Mononuclear cell (primary cell): ENCODE measurements at places on chromosomes 11 and 22. TPM values are rescaled to one million over a fixed set of nuclear protein-coding genes. Genes with fewer than 3 reads are reported as not detected.

Gene ANO9
- total RNA-seq = 19.9 TPM

Gene APOBEC3C
- 9.2 TPM for total RNA-seq

Gene OR8D1
- total RNA-seq = under 0.01 TPM

Gene SRRD
- 13.3 TPM for total RNA-seq

Gene NAALADL1
- total RNA-seq = 6.6 TPM

Gene CRYBB3
- not detected for total RNA-seq

Gene CREB3L1
- total RNA-seq = 0.10 TPM

Gene LRRC32
- 3.0 TPM for total RNA-seq

Gene SORL1
- 216 TPM for total RNA-seq

Gene PTGDR2
- total RNA-seq = 0.52 TPM

Gene MCHR1
- not detected for total RNA-seq

Gene CRYBB2
- not detected for total RNA-seq

Gene GLB1L3
- total RNA-seq = 0.52 TPM

Gene CADM1
- total RNA-seq = 4.2 TPM

Gene DBX1
- not detected for total RNA-seq

Gene MPZL2
- 1.5 TPM for total RNA-seq

Gene INTS4
- 63.8 TPM for total RNA-seq
